ENCODE measurements at places on chromosomes 3 and 15.

DNA sequence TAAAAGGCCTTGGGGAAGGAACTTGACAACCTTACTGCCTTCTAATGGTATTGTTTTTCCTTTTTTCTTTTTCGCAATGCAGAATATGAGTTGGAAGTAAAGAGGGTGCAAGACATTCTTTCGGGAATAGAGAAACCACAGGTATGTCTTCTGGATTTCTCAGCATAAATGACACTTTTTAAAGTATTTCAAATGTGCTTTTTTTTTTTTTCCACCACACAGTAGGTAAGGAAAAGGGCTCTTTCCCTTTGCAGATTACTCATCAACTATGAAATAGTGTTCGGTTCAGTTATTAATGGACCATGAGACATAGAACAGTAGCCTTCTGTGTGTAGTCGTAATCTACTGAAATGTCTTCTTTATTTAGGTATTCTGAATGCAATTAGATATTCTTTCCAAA is 162.4 kb downstream of the GHSR start:
- no peak for DNase-seq

- DNase-seq, result no peak
These were observed 557.8 kb upstream of the CFAP20DC start for GRCh38 chr3:59607656-59608055.

- no peak for DNase-seq
These were observed 65.2 kb downstream of the LPP start for GRCh38 chr3:188219147-188219546.

DNA sequence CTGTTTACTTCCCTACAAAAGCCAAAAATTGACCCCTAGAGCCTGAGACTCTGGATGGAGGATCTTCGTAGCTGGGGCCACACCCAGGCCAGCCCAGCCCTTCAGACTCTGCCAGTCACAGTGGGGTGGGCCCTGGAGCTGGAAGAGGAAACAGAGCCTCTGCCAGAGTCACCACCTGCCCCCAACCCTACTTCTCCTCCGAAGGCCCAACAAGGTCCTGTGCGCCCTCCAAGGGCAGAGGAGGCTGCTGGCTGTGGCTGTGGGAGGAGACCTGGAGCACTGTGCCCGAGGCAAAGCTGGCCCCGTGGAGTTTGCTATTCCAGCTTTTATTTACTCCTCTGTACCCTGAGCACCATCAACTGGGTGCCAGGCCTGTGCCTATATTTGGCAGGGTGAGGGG is 19.0 kb downstream of the CISH start:
- no peak for DNase-seq

- no peak for DNase-seq
These were observed 34.8 kb upstream of the CFAP20DC start for GRCh38 chr3:59084583-59084982.

- no peak for DNase-seq
These were observed 2.9 kb downstream of the SCN5A start for GRCh38 chr3:38646630-38647029.

DNA sequence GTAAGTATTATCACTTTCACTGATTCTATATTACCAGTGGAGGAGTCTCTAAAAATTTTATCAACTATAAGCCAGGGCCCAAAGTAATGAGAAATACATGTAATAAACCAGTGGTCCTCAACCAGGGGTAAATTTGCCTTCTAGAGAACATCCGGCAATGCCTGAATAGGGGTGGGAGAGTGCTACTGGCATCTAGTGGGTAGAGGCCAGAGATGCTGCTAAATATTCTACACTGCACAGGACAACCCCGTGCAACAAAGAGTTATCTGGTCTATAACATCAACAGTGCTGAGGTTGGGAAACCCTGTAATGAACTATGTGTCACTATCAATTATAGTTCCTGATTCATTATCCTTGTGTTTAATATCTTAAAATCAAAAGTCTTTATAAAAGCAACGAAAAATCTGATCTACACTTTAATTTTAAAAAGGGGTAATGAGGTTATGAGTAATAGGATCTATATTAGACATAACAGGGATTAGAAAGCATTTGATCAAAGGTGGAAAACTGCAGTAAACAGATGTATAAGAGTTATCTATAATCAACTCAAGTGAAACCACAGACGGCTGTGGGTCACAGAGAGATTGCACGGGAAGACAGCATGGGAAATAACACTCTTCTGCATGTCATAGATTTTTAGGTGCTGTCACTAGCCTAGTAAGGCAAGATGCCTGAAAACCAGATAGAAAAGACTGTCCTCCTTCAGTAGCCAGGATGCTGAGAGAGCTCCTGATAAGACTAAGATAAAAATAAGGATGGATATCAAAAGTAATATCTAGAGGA is 2.0 kb downstream of the LYSMD2 start:
- DNase-seq, result no peak

- no peak for DNase-seq
These were observed 36.2 kb downstream of the FAM174B start for GRCh38 chr15:92619145-92620101.

DNA sequence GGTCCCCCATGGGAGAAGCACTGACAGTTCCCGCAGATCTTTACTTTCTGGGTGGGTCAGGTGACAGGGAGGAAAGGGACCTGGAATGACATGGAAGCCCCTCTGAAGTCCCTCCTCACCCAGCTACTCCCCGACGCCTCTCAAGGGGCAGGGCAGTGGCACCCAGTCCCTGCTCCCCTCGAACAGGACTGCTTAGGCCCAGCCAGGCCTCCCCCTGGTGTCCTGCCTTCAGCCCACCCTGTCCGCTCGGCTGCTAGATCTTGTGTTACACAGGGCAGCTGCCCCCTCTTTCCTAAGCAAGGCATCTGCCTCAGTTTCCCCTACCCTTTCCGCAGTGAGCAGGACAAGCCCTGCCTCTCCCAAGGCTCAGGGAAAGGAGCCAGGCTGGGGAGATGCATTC is 226.5 kb downstream of the XXYLT1 start:
- DNase-seq, result no peak

DNA sequence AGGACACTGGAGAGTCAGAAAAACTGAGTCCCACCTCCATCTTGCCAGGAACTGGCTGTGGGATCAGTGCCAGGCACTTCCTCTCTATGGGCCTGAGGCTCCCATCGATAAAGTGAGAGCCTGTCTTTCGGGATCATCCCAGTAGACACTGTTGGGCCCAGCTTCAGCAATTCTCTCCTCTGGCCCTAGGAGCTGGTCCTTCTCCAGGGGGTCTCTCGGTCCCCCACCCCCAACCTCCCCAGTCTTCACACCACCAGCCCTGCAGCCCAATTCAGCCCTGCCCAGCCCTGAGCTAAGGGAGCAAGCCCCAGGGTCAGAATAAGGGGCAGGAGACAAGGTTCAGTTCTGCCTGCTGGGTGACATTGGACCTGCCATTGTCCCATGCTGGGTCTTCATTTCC is 4.5 kb upstream of the LCTL start:
- DNase-seq, result no peak

DNA sequence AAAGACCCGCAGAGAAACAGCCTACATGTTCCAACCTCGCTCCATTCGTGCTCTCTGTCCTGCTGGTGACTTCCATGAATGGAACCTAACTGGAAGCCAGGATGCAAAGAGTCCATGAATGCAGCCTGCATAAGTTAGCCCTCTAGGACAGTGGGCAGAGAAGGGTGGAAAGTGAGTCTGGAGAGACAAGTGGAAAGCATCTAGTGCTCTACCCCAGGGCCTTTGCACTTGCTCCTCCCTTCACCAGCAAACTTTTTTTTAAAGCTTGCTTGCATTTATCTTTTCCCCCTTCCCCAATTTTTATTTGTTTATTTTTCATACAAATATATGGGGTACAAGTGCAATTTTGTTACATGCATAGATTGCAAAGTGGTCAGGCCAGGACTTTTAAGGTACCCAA is 7.9 kb upstream of the CYP1A1 start:
- no peak for DNase-seq

All from neural crest cell (in vitro differentiated cells).